ENCODE measurements at places on chromosomes 11 and 22.

DNA sequence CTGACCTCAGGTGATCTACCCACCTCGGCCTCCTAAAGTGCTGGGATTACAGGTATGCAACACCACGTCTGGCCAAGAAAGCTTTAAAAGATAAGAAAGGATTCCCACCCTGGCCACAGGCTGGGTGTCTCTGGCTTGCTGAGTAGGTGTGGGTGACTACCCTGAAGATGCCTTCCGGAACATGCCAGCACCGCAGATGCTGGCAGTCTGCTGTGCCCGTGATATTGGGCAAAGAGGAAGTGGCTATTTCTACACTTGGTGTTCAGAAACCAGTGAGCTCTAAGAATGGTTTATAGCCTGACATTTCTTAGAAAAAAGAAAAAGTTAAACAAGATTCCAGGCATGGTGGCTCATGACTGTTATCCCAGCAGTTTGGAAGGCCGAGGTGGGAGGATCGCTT lies 6.1 kb downstream of the MRPL11 start:
- DNase-seq, result no peak

- no peak for DNase-seq
Measured at GRCh38 chr11:5524756-5525155, 8.3 kb upstream of the UBQLNL start.

DNA sequence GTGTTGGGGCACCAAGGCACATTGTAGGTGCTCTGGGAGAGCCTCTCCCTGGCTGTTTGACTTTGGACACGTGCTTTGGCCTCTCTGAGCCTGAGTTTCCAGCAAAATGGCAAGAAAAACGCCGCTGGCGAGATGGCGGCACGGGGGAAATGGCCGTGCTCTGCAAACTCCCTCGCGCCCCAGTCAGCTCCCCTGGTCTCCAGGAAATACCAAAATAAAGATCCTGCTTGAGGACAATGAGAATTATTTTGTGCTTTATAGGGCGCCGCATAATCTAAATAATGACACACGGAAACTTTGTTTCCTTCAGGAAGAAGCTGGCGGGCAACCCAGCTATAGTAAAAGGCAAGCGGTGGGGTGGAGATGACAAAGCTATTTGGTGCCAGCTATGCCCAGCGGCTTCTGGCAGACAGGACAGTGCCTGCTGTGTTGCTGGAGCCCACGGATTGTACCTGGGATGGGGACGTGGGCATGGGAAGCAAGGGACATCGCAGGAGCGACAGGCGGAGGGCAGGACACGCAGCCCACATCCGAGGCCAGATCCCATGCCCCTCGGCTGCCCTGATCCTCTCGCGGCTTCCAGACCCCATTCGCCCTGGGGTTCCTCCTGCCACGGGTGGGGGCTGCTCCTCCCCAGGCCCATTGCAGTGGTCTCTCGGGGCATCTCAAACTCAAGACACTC lies 26.3 kb upstream of the RFPL3 start:
- DNase-seq, result no peak

- no peak for DNase-seq
Measured at GRCh38 chr11:93545566-93545965, 2.4 kb upstream of the SMCO4 start.

- DNase-seq, result no peak
Measured at GRCh38 chr11:73760135-73760678, 667 bp downstream of the RAB6A start.

DNA sequence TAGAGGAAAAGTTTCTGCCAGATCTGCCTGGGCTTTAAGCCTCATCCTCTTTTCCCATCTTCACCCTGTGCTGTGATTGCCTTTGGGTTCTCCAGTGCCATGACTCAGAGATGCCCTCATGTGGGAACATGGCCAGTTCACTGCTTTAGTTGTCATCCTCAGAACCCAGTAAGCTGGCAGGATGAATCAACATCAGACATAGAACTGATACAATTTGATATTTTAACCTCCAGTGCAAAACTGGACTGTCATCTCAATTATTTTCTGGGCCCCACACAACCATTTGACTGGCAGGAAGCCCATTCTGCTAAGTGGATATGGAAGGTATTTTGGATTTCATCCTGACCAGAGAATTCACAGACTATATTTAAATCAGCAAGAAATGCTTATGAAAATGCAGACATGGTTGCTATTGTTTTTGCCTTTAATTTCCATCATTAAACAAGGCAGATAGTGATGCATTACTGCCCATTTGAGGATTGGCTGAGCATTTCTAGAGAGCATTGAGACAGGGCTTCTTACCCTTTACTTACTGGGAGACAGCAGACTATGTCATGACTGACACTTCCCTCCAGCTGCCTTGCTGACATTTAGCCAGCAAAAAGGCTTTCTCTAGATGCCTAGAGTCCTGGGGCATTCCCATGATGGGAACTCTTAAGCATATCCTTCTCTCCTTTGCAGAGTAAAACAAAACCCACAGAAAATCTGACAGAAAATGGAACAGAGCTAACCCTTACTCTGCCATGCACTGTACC lies 327.1 kb upstream of the MTNR1B start:
- no peak for DNase-seq

- no peak for DNase-seq
Measured at GRCh38 chr11:43866520-43866919, 14.1 kb upstream of the ALKBH3 start.

GRCh38 chr11:30348035-30348434 lies 25.1 kb downstream of the ARL14EP start:
- DNase-seq, result no peak

GRCh38 chr11:47551086-47551485 lies 1.8 kb downstream of the CELF1 start:
- no peak for DNase-seq

- no peak for DNase-seq
Measured at GRCh38 chr11:2775626-2776350, 76.0 kb upstream of the KCNQ1OT1 start.

DNA sequence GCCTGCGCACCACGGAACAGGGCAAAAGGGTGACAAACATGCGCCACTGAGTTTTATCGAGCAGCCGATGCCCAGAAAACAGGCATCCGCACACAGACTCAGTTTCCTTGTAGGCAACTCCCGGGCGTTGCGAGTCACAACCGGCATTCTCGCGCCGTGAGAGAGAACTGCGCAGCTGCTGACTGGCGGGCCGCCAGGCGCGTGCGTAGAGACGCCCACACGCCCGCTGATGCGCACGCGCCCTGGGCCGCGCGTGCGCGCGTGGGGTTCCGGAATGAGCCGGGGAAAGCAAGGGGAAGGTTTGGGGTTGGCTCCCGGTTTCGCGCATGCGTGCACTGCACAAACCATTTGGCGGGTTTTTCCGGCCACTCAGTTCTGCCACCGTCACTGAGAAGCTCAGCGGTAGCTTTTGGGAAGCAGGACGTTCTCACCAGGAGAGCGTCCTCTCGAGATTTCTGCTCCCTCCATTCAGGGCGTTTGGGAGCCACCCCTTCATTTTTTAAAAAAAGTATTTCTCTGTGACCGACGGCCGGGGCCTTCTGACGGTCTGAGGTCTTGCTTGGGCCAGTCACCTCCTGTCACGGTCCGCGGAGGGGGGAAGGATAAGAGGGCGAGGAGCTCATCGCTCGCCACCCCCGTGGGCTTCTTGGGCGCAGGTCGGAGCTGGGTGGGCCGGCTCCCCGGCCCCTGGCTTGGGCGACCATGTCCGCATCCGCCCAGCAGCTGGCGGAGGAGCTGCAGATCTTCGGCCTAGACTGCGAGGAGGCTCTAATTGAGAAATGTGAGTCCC lies at the start of gene POLA2:
Gene POLA2 (plus strand): TSS at position 372 of the 790 bp plus-strand sequence. CDS start 331 bp downstream, at position 703.
- DNase-seq, result peak; percentile 62

- DNase-seq, result no peak
Measured at GRCh38 chr11:61007956-61008896, 36.7 kb downstream of the CD6 start.

GRCh38 chr22:46491946-46492345 lies 45.5 kb downstream of the CELSR1 start:
- DNase-seq, result no peak

- no peak for DNase-seq
Measured at GRCh38 chr22:46538814-46539160, 1.4 kb upstream of the CELSR1 start.

GRCh38 chr11:134633276-134633675 lies 221.2 kb upstream of the B3GAT1 start:
- DNase-seq, result no peak

- DNase-seq, result no peak
Measured at GRCh38 chr11:20193307-20193706, 33.0 kb upstream of the DBX1 start.

- DNase-seq, result no peak
Measured at GRCh38 chr22:39215426-39216142, 29.2 kb downstream of the PDGFB start.

GRCh38 chr22:48106215-48106614 lies 1343.8 kb downstream of the TBC1D22A start:
- DNase-seq, result no peak

DNA sequence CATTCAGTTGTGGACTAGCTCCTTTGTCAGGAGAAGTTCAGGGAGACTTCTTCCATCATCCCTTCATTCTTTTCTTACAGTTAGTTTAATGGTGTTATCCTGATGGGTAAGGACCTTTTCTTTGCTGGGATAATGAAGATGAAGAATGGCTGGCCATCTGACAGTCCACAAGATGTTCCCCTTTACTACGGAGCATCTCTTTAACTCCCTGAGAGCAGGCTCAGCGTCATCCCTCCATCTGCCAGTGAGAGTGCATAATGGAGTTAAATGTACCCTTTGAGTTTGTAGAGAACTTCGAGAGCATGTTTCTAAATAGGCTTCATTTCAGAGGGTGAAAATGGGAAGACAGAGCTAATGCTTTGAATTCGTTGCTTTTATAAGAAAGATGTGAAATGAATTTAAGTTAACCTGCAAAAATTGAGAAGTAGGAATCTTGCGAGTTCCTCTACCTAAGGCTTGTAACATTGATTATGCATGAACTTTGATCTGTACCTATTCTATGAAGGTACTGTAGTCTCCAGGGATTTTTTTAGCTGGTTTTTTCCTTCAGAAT lies 1.7 kb downstream of the EP300 start:
- no peak for DNase-seq

DNA sequence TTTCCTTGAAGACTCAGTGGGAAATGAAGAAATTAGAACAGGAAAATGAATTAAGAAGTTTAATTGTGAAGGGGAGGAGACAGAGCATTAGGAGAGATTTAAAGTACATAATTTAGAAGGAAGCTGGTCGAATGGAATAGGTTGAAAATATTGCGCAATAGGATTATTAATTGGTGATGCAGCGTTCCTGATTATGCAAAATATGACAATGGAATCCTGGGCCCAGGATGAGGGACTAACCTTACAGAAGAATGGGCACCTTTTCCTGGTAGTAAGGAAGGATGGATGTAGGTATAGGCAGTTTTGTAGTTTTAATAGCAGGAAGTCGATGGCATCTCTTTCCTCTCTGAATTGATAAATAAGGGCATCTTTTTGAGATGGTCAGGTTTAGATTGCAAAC lies 7.8 kb downstream of the TTC12 start:
- DNase-seq, result no peak

DNA sequence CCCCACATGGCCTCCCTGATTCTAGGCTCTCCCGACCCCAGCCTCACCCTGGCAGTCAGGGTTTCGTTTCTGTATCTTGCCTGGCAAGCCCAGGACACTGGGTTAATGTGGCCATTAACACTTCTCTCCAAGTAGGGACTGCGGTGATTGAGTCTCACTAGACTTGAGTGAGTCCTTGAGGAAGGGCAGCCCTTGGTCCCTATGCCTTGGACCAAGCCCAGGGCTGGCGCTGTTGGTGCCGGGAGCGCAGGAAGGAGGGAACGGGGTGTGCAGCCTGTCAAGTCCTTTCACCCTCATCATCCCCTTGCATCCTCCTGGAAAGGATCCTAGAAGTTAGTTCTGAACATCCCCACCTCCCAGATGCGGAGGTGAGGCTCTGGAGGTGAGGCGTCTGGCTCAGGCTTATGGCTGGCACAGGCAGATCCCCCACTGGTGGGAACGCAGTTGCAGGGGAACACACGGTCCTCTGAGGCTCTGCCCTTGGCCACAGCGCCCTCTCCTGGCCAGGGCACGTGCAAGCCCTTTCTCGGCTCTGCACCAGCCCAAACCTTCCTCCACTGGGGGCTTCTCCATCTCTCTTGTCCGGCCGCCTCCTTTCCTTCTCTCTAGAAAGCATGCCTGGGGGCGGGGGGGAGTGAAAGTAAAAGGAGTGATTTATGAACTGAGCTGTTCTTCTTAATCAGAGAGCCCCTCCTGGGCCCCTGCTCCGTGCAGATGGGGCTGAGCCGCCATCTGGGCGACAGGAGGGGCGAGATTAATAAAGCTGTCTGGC lies 56.7 kb downstream of the TP53I11 start:
- no peak for DNase-seq

DNA sequence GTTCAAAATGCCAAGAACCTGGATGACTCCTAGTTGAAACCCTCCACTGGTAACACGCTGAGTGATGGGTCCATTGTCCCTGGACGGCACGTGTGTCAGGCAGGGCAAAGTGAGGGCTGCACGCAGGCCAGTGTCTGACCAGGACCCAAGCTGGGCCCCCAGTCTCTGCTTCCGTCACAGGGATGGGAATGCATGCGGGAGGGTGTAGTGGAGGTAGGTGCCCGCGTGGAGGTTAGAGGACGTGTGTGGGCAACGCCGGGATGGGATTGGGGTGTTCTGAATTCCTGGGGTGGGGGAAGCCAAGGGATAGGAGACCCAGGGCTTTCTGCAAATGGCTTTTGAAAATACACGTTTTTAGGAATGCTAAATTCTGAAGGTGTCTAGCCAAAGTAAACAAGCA lies 943.3 kb downstream of the BRD1 start:
- no peak for DNase-seq

GRCh38 chr11:129308241-129308865 lies 67.3 kb upstream of the BARX2 start:
- no peak for DNase-seq

GRCh38 chr22:47094861-47095330 lies 332.4 kb downstream of the TBC1D22A start:
- no peak for DNase-seq

- DNase-seq, result no peak
Measured at GRCh38 chr11:47220401-47220821, 5.6 kb downstream of the DDB2 start.

- no peak for DNase-seq
Measured at GRCh38 chr11:109993786-109994185, 99.4 kb upstream of the ZC3H12C start.

Measured in esophagus squamous epithelium (tissue), 5 donors.